ENCODE measurements at places on chromosomes 5 and 9.

DNA sequence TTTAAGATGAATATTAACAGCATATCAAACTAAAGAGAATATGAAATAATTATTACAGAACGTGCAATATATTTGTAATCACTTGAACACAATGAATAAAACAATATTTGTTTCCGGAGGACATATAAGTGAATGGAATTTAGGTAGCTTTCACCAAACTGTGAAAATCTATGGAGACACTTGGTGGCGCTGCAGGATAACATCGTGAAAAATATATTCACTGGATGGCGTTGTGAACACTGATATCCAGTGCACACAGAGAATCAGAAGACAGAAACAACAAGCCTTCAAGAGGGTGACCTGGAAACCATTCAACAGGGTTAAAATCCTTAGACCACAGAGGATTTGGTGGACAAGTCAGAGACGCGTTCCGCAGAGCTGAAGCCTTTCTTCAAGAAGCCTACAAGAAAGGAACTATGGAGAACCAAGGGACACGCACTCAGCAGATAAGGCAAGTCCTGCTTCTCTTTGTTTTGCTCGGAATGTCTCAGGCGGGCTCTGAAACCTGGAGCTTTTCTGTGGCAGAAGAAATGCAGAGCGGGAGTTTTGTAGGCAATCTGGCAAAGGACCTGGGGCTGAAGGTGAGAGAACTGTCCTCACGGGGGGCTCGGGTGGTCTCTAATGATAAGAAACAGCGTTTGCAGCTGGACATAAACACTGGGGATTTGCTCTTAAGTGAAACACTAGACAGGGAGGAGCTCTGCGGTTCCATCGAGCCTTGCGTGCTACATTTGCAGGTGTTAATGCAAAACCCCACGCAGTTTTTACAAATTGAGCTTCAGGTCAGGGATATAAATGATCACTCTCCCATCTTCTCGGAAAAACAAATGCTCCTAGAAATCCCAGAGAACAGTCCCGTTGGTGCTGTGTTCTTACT lies at the start of gene PCDHB11:
Gene PCDHB11 (plus strand): TSS at position 269 of the 877 bp plus-strand sequence. CDS start 148 bp downstream, at position 417.
- peak; percentile 35 for DNase-seq

- no peak for DNase-seq
Observed at GRCh38 chr9:89838621-89839020, 233.8 kb downstream of the GADD45G start.

- DNase-seq = no peak
Observed at GRCh38 chr5:37703841-37704241, 136.0 kb downstream of the GDNF start.

- DNase-seq = peak; percentile 97
Observed at GRCh38 chr9:131382850-131383729, 10.8 kb upstream of the PRRC2B start.

DNA sequence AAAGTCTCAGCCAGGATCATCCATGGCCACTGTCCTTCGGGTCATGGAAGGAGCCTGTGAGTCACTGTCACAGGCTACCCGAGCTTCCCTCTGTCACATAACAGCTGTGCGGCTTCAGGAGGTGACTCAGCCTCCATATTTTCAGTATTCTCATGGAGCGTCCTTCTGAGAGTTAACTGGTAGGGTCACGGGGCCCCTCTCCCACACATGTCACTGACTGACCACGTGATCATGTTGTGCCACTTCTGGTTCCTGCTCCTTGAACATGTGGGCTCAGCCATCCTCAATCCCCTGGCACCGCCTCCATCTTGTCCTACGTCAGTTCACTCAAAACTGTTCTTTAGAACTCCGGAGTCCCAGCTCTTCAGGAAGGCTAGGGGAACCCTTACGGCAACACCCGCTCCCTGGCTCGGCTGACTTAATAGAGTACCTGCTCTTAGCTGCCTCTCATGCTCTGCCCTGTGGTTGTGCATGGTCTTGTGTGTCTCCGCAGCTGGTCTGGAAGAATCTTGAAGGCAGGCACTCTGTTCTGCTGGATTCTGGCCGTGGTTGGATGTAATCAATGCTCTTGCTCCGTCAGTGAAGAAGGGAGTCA lies 182.8 kb downstream of the ICE1 start:
- DNase-seq = peak; percentile 9

DNA sequence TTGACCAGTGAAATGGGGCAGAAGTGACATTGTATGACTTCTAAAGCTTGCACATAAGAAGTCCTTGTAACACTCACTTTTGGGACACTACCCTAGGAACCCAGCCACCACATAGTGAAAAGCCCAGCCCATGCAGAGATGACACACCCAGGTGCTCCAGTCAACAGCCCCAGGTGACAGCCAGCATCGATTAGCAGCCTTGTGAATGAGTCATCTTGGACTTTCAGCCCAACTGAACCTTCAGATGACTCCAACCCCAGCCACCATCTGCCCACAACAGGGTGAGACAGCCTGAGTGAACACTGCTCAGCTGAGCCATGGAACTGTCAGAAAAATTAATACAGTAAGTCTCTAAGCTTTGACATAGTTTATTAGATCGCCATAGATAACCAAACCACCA lies 458.6 kb downstream of the ZSWIM6 start:
- DNase-seq = no peak

DNA sequence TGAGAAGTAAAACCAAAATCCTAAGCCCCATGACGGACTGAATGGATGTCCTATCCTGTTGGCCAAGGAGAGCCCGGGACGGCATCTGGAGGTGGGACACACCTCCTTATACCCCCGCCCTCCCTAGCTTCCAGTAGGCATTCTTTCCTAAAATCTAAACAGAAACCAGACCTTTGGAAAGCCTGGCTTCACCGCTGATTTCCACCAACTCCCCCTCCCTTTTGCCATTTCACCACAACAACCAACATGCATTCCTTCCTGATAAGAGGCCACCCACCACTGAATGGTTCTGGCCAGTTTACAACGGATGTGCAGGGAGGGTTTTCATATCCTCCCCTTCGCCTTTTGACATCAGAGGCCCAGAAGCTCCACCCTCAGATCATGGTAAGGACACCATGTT lies 9.2 kb upstream of the RARS1 start:
- peak; percentile 63 for DNase-seq

GRCh38 chr5:59842999-59843398 lies 50.5 kb downstream of the PDE4D start:
- DNase-seq = no peak

GRCh38 chr5:80931411-80931810 lies 28.8 kb upstream of the RASGRF2 start:
- DNase-seq = no peak

- DNase-seq = no peak
Observed at GRCh38 chr9:137785704-137786161, 91.8 kb upstream of the CACNA1B start.

DNA sequence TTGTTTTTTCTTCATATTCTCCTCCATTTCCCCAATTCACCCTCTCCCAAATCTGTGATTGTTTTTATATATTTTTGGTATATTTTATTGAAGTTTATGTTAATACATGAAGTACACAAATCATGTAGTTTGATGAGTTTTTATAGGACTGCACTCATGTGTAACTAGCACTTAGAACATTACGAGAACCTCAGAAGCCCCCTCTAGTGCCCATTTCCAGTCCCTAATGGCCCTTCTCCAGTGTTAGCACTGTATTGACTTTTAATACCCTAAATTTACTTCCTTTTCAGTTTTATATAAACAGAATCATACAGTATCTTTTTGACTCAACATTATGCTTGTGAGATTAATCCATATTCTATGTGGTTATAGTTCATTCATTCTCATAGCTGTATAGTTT lies 18.5 kb upstream of the FKTN start:
- peak; percentile 29 for DNase-seq

DNA sequence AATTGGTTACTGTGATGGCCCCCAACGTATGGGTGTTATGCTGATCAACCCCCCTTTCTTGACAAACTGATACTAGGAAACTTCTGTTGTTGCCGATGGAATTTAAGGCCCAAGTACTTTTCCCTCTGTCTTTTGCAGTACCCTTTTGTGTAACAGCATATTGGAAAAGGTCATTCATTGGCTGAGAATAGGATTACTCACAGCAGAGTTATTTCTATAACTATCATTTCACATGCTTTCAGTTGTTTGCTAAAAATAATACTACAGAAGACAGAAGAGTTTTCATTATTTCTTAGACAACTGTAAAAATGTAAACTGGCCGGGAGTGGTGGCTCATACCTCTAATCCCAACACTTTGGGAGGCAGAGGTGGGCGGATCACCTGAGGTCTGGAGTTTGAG lies 329.5 kb downstream of the KIAA0825 start:
- no peak for DNase-seq

- no peak for DNase-seq
Observed at GRCh38 chr5:115696141-115696650, 70.4 kb upstream of the TMED7 start.

DNA sequence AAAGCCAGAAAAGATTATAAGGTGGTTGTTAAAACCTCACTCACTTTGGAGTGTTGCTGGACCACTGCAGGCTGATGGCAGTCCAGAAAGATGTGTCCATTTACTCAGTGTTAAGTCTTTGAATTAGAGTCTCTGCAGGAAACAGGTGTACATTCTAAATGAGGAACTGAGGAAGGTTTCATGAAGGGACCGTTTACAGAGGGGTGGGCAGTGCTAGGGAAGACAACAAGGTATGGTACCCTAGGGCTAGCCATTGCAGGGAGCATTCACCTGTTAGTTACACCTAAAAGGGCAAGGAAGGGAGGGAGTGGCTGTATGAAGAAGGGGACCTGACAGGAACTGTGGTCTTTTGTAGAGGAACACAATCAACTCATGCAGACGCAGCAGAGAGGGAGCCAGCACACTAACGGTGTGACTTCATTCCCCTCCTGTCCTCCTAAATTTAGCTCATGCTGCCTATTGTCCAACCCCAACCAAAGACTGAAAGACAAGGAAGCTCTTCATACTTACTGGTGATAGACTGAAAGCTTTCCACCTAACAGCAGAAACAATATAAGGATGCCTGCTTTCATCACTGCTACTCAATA lies 32.2 kb upstream of the PAX5 start:
- DNase-seq = no peak

DNA sequence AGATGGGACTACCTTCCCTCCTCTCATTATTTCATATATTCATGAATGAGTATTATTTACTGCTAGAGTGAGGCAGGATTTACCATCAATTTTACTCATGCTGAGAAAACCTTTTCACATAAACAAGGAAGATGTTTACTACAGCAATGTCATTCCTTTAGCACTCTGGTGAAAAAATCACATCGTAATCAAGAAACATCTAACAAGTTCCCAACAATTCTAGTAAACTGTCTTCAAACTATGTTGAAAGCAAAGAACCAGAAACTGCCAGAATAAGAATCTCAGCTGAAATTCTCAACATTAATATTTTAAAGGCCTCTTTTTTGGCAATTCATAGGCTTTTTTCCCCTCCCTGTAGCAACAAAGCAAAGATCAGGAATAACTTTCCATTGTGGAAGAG lies 28.2 kb downstream of the AUH start:
- DNase-seq = no peak

GRCh38 chr5:150443242-150444075 lies 6.1 kb downstream of the RPS14 start:
- no peak for DNase-seq

DNA sequence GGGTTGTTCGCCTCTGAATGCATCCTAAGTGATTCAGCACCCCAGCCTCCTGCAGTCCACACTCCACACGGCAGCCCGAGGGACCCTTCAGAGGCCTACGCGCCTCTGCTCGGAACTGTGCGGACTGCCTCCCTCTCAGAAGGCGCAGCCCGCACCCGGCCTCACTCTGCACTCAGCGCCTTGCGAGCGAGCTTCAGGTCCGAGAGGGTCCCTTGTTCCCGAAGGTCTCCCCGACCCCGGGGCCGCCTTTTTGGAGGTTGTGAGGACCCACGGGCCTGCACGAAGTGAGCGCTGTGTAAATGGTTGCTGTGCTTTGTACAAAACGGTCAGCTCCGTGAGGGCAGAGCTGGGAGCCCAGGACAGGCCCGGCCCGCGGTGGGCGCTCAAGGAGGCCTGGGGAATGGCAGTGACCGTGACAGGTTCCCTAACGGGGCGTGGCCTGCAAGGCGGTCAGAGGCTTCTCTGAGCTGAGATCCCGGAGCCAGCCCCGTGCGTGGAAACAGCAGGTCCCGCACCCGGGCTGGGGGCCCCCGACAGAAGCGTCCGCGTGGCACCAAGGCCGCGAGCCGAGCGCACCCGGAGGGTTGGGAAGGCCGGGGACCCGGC lies 698 bp upstream of the CACNA1B start:
- no peak for DNase-seq

GRCh38 chr5:122561209-122561608 lies 213.7 kb upstream of the SNX2 start:
- DNase-seq = no peak

- DNase-seq = no peak
Observed at GRCh38 chr5:103347716-103348423, 89.3 kb downstream of the MACIR start.

DNA sequence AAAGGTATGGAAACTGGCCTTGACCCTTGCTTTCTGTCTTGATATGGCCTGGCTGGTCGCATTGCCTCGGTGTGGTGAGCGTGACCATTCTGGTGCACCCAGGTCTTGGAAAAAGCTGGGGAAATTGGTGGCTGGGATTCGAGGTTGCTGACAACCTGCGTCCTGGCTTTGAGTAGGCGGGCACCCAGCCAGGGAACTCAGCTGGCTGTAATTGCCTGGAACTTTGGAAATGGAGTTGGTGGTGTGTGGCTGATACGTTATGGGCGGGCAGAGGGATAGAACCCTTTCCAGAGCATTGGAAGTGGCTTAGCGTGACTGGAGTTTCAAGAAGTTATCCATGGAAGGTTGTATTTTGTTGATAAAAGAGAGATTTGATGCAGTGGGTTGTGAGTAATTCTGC lies 35.2 kb downstream of the KCNMB1 start:
- no peak for DNase-seq

GRCh38 chr9:88737876-88738275 lies 202.9 kb downstream of the NXNL2 start:
- no peak for DNase-seq

DNA sequence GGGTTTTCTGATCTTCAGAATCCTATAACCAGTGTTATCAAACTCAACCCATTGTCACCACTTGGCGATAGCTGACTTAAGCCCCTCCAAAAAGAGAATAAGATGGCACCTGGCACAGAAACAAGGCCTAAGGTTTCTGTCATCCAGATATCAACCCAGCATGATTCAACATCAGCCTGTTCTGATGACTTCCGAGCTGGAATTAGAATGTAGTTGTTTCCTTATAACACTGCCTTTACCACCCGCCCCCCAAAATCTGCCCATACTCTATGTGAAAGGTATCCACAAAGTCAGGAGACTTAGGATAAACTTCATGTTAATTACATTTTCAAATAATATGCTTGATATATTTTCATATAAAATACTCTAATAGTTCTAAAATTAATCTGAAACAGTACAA lies 5.2 kb downstream of the KLF9 start:
- no peak for DNase-seq

DNA sequence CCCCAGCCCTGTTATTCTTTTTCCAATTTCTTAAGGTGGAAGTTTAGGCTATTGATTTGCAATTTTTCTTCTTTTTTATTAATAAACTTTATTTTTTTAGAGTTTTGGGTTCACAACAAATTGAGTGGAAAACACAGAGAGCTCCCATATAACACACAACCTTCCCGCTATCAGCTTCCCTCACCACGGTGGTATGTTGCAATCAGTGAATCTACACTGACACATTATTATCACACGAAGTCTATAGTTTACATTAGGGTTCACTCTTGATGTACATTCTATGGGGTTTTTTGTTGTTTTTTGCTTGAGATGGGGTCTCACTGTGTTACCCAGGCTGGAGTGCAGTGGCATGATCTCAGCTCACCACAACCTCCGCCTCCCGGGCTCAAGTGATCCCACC lies 4.8 kb upstream of the NFX1 start:
- no peak for DNase-seq

GRCh38 chr9:21853414-21853813 lies 51.0 kb downstream of the MTAP start:
- no peak for DNase-seq

- no peak for DNase-seq
Observed at GRCh38 chr5:137937994-137938750, 48.9 kb downstream of the PKD2L2 start.

All from SJCRH30 (cell line).